Muscle of leg (tissue), 16 donors: ENCODE measurements at places on chromosomes 5 and 9. TPM values are rescaled to one million over a fixed set of nuclear protein-coding genes. Genes with fewer than 3 reads are reported as not detected.
A peak's percentile ranks its signal among the peaks of the same experiment; 100 is the strongest.

DNA sequence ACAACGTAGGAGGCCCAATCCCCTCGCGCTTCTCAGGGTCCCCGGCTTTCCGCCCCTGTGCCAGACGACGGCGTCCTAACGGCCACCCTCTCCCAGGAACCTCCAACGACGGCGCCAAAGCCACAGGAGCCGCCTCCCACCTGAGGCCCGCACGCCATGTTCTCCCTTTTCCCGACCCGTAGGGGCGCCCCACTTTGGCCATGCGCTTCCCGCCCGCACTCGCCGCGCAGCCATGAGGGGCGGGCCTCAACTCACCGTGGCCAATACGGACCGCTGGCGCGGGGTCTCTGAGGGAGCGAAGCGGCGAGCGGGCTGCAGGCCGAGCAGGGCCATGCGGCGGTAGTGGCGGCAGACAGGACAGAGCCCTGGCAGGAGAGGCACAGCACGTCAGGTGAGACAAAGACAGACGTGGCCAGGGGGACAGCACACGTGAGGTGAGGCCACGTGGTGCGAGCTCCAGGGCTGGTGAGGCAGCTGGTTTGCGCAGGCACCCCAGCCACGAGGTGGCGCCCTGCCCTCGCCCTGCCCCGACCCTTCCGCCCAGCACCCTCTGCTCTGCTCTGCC is 1005.5 kb upstream of the PTPRD start:
- DNase-seq = no peak
- no peak overlapping the region for H3K27ac ChIP-seq
- H3K36me3 ChIP-seq = no peaks in the 10 kb centered on the region
- H3K4me1 ChIP-seq = no peaks in the 10 kb centered on the region

The NCBP1 gene
- 27.8 TPM for total RNA-seq

DNA sequence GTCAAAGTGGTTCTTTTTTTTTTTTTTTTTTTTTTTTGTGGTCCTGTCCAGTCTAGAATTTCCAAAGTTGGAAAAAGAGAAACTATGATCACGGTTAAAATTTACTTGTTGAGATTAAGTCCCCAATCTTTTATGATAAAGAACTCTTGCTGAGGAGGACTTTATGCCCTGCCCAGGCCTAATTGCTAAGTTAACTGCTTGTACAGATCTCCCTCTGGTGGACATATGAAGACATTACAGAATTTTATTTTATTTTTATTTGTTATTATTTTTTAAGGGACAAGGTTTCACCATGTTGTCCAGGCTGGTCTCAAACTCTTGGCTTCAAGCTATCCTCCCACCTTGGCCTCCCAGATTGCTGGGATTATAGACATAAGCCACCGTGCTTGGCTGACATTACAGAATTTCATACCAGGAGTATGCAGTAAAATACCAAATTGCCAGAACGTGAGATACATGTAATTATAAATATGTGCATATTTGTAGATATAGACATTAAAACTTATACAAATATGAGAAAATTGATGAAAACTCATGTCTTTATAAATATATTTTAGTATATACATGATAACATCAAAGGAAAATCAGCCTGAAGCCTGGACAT is 91.2 kb downstream of the RFK start:
- H3K27ac ChIP-seq = no peak overlapping the region
- H3K4me3 ChIP-seq = no peak overlapping the region
- no peaks in the 10 kb centered on the region for H3K27me3 ChIP-seq
- H3K36me3 ChIP-seq = no peaks in the 10 kb centered on the region
- H3K4me1 ChIP-seq = peaks cover 6% of the 10 kb centered on the region

The RNF180 gene
- 2.3 TPM for total RNA-seq

The TAF11L5 gene
- not detected for total RNA-seq

- peaks cover 2% of the 10 kb centered on the region for H3K4me1 ChIP-seq
- no peak overlapping the region for H3K4me3 ChIP-seq
- H3K27me3 ChIP-seq = no peaks in the 10 kb centered on the region
- peak; percentile 75 for DNase-seq
- H3K36me3 ChIP-seq = peaks cover 26% of the 10 kb centered on the region
- no peak overlapping the region for H3K27ac ChIP-seq
Observed at GRCh38 chr9:83937861-83938455, 16.7 kb upstream of the KIF27 start.

- no peaks in the 10 kb centered on the region for H3K27me3 ChIP-seq
- H3K4me3 ChIP-seq = no peak overlapping the region
- H3K27ac ChIP-seq = no peak overlapping the region
- no peaks in the 10 kb centered on the region for H3K36me3 ChIP-seq
- H3K4me1 ChIP-seq = no peaks in the 10 kb centered on the region
- DNase-seq = peak; percentile 18
Observed at GRCh38 chr9:100554935-100555401, 22.9 kb upstream of the CAVIN4 start.

The PTGR1 gene
- total RNA-seq = 39.4 TPM
